Right atrium auricular region (tissue), 2 donors: ENCODE measurements at places on chromosomes 4 and X. TPM values are rescaled to one million over a fixed set of nuclear protein-coding genes. Genes with fewer than 3 reads are reported as not detected.
A peak's percentile ranks its signal among the peaks of the same experiment; 100 is the strongest.

MAGEA1 gene
- total RNA-seq = not detected

CNGA1 gene
- total RNA-seq = not detected

DNA sequence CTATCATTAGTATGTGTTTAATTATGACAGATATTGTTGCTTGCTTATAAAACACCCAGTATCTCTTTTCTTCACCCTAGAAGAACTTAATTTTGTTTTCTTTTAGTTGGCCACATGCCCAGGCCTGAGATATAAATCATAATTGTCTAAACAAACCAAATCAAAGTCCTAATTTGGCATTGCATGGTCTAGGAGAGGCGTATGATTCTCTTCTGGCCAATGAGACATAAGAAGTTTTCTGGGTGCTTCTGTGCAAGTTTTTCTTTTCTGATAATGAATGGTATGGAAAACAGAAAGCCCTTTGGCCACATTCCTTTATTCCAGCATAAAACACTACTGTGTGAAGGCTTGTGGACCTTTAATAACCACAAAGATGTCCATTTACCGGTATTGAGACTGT is 192.9 kb upstream of the CTSO start:
- DNase-seq = no peak

ACE2 gene
- total RNA-seq = 15.2 TPM

DNA sequence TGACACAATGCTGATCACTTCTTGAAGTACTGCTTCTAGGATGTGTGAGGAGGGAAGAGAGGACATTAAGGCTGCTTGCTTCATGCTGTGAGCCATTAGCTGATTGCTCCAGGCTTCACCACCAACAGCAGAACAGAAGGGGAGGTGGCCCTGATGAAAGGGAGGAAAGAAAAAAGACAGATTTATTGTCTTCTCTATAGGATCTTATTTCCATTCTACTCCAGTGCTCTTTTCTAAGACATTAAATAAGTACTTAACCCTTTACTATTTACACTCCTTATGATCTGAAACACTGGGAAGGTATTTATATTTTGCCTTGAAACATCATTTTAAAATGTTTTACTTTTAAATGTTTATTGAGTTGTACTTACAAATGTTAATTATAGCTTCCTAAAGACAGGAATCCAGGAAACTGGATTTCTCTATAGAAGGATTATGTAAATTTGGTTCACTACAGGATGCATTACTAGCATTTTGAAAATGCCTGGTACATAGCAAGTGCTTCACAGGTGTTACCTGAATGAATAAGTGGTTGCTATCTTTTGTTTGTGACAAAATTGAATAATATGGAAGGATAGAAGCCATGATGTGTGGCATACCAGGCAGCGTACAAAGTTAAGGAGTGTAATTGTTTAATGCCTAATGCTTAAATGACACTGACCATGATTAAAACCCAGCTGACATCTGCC is 680.9 kb upstream of the ATOH1 start:
- no peak for DNase-seq

DNA sequence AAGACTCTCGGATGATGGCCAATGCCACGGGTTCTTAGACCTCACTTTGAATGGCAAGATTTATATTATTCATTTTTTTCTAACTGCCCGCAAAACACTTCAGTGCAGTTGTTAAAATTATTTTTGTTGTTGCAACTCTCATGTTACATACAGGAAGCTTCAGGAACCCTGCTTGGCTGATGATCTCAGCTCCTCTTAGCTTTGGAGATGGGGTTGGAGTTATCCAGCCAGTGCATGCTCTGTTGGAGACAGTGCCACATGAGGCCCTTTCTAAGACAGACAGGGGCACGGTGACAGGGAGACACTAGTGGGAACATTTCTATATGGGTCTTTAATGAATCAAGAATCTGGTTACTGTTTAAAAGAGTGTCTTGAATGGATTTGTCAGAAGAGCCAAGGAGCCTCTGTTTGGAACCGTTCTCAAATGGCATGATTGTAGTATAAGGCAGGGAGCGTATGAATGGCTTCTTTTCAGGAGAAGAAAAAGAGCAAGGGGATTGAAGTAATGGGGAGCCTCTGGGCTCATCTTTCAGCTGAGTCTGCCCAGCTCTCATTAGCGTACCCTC is 61.9 kb upstream of the ENPP6 start:
- peak; percentile 16 for DNase-seq

- no peak for DNase-seq
Observed at GRCh38 chr4:158610790-158611189, 60.9 kb downstream of the C4orf46 start.

DNA sequence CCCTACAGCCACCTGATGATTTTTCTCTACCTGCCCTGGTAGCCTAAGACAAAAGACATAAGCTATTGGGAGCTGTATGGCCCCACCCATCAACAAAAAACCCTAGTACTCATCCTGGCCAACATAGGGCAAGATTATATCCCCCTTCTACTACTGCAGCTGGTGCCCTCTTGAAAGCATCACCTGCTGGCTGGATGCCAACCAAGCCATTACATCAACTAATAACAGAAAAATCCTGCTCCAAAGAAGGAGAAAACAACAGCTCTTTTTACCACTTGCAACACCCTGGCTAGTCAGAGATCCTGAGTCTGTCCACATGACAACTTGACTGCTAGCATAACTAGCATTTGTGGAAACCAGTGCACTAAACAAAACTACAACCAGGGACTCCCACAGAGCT is 43.6 kb upstream of the UPRT start:
- no peak for DNase-seq

DNA sequence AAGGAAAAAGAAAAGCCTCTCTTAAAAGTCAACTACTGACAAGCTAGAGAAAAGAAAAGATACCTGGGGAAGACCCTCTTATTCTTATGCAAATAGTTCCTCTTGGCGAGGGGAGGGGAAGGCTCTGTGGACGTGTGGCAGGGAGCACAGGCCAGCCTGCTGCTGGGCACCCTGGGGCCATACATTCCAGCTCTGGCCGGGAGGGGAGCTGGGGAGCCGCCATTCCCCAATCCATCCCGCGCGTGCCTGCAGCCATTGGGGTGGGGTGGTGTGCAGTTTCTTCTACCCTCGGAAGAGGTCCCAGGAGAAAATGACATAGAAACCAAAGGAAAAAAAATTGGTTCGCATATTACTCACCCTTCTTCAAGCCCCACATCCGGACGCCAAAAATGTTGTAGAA is 1496.4 kb downstream of the RPA4 start:
- DNase-seq = no peak

AVPR2 gene
- 4.7 TPM for total RNA-seq

DNA sequence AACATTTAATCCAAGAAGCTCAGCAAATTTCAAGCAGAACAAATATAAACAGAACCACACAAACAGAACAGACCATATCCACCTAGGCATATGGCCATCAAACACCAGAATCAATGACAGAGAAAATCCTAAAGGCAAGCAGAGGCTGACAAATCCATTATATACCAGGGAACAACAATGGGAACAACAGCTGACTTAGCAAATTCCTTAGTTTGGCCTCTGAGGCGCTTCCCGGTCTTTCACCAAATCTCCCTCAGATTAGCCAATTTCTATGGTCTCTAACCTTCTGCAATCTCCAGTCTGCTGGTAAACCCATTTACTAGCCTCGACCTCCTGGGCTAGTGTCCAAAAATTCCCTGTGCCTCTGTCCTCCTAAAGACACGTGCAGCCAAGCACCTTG is 59.2 kb downstream of the GPR143 start:
- no peak for DNase-seq

DDIT4L gene
- 2.0 TPM for total RNA-seq

DNA sequence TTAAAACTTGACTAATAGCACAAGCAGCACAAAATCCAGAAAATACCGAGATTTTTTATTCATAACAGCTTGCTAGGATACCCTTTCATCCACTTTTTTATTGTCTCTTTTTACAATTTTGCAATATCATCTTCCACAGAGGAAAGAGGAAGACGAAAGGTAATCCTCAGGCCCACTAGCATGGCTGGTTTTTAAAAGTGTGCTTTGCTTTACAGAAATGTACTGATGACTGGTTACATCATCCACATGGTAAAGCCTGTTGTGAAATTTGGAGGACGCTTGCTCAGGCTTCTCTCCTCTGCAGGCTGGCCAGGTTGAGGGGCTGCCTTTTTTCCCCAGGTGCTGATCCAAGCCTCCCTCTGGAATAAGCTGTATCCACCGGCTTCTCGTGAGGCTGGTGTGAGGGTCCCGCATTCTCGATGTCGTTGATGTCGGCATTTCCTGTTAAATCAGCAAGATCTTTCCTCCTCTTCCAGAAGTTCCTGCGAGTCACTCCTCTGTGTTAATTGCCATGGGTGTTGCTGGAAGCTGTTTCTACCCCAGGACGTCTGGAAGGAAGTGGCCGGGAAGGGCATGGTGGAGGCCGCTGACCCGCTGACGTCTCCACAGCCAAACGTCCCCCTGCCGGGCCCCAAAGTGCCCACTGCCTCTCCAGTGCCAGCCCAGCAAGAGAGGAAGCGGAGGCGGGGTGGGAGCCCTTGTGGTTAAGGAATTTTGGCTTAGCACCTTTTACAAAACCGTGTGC is 5.8 kb upstream of the DGKQ start:
- no peak for DNase-seq

GRCh38 chr4:172809319-172809718 is 359.3 kb upstream of the GALNT7 start:
- DNase-seq = no peak

TLR10 gene
- 0.08 TPM for total RNA-seq

GRCh38 chrX:9880870-9881269 is 86.3 kb upstream of the CLDN34 start:
- no peak for DNase-seq

DNA sequence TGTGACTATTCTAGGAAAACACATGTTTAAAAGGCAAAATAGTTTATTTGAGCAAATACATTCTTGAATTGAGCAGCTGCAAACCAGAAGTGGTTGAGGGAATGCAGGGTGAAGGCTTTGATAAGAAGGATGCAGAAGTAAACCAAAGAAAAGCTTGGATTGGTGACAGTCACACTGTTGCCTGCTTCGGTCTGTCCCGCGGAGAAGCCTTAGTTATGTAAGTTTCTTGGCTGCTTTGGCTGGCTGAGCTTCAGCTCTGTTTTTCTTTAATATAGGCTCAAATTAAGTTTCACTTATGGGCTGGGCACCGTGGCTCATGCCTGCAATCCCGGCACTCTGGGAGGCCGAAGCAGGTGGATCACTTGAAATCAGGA is 67.6 kb downstream of the FAM53A start:
- no peak for DNase-seq

DNA sequence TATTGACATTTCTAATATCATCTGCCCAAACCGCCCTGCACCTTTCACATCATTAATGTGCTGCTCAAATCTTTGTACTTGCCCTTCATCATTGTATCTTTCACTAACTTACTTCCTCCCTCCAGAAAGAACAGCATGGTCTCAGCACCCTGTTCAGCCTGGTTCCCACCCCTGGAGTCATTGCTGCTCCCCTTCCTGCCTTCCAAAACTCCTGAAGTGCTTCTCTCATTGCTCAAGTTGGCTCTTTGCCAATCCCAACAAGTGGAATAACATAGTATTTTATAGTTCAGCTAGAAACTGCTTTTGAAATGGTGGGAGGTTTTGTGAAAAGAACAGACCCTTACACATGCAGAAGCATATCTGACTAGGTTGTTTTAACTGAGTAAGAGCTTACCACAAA is 14.0 kb upstream of the TTC29 start:
- no peak for DNase-seq

LARP7 gene
- 31.6 TPM for total RNA-seq

STATH gene
- not detected for total RNA-seq

GRCh38 chr4:185734214-185734613 is 77.8 kb downstream of the SORBS2 start:
- DNase-seq = no peak

GRCh38 chr4:87939978-87940690 is 35.4 kb upstream of the SPP1 start:
- no peak for DNase-seq

GPR143 gene
- total RNA-seq = 1.1 TPM

DNA sequence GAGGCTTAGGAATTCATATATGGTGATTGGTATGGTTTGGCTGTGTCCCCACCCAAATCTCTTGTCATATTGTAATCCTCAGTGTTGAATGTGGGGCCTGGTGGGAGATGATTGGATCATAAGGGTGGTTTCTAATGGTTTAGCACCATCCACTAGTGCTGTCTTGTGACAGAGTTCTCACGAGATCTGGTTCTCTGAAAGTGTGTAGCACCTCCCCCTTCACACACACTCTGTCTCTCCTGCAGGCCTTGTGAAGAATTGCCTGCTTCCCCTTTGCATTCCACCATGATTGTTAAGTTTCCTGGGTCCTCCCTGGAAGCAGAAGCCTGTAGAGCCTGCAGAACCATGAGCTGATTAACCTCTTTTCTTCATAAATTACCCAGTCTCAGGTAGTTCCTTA is 135.8 kb upstream of the FAT1 start:
- DNase-seq = no peak

GRCh38 chrX:66166671-66167070 is 2.6 kb downstream of the HEPH start:
- DNase-seq = no peak

DNA sequence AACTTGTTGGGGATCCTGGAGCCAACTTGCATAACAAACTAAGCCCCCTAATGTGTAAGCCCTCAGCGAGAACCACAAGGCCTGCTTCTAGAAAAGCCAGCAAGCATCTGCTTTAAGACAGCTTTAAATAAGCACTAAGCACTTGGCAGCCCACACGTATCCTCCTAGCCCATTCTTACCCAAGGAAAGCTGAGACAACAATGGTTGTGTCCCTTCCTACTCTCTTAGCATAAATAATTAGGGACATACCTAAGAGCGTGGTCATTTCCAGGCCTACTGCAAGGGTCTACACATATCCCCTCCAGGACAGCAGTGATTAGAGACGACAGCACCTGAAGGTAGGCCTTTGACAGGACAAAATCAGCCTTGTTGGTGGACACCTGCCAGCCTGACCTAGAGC is 322.8 kb upstream of the PPARGC1A start:
- no peak for DNase-seq

- DNase-seq = no peak
Observed at GRCh38 chr4:88646528-88647280, 50.9 kb downstream of the NAP1L5 start.

GRCh38 chr4:88101165-88101564 is 57.3 kb downstream of the ABCG2 start:
- no peak for DNase-seq

DNA sequence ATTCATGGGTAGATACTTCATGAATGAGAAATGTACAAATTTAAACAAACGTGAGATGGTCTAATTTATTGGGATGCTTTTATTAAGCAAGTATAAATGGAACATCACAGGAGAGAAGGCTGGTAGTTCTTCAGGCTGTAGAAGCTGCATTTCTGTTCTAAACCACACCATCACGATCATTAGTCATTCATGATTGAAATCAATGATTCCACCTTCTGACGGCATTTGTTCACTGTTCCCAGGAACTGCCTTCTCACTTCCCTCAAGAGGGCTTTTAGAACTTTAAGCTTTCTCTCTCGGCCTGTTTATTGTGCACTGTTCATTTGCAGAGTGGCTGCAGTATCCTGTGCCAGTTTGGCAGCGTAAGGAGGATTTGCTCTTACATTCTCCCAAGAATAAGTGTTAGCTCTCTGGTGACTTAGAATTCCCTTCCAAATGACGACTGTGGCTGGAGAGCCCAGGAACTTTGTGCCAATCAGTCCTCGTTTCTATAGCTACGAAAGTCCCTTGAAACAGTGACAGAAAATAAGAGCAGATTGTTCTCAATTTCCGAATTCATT is 54.7 kb downstream of the MFAP3L start:
- no peak for DNase-seq

- no peak for DNase-seq
Observed at GRCh38 chr4:172007889-172008288, 194.7 kb downstream of the GALNTL6 start.

TMEM156 gene
- total RNA-seq = not detected
